ENCODE measurements at places on chromosomes 2 and 18.

DNA sequence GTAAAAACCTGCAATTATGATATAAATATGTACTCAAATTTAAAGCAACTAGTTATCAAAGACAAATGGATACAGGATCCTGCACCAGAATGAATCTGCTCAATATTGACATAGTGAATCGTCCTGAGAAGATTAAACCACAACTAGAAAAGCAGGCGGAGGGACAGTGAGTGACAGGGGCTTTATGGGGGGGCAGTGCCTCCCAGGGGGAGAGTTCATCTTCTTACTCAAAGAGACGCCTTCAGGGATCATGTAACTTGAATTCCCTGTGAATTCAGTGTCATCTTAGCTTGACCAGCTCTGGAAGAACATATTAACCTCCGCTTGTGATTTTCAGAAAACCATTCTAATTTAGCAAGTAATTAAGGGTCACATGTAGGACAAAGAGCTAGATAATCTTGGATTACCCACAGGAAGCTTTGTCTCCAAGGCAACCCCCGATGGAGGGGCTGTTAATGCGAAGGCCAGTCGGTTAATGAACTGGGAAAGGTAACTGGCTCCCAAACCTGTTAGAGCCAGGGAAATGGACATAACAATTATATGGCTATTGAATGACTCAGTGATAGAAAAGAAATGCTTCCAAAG is 17.4 kb upstream of the LMAN1 start:
- no peak for DNase-seq

GRCh38 chr18:76578571-76579300 is 83.7 kb upstream of the ZNF516 start:
- DNase-seq: no peak

GRCh38 chr2:98438190-98439133 is 6.2 kb upstream of the INPP4A start:
- DNase-seq: no peak

- DNase-seq: no peak
Measured at GRCh38 chr18:36537289-36537688, 239.8 kb downstream of the FHOD3 start.

- no peak for DNase-seq
Measured at GRCh38 chr2:70011335-70011734, 49.9 kb upstream of the ASPRV1 start.

GRCh38 chr2:170886386-170886785 is 42.7 kb upstream of the GORASP2 start:
- DNase-seq: no peak

DNA sequence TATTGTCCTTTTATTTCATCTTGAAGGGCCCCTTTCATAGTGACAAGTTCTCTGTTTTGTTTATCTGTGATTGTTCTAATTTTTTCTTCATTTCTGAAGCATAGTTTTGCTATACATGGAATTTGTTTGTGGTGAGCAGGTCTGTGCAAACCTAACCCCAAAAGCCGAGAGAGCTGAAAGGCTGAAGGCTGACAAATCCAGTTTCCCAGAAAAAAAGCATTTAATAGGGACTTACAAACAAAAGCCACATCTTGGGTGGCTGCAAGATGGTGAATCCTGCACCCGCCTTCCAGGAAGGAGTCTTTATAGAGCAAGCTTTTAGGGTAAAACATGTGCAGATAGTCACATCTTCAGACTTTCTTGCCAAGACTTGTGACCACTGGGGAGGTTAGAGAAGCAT is 473.4 kb upstream of the TRIB2 start:
- no peak for DNase-seq

DNA sequence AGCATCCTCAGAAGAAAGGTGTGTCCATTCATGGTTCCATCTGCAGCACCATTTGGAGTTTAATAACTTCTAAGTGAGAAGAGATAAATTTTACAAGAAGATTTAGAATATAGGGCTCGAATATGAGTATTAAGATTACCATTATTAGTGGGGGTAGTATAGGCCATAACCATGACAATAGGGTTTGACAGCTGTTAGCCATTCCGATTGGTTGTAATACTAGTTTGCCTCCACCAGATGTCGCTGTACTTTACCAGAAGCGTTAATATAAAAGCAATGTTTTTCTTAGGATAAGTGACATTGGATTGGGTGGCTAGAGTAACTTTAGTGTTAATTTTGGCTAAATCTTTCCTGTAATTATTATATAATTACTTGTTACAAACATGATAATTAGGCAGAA is 107.5 kb upstream of the SRD5A2 start:
- DNase-seq: no peak

GRCh38 chr2:67260343-67261277 is 136.5 kb upstream of the ETAA1 start:
- no peak for DNase-seq

- peak; percentile 1 for DNase-seq
Measured at GRCh38 chr2:28009732-28010131, 119.2 kb downstream of the BABAM2 start.

DNA sequence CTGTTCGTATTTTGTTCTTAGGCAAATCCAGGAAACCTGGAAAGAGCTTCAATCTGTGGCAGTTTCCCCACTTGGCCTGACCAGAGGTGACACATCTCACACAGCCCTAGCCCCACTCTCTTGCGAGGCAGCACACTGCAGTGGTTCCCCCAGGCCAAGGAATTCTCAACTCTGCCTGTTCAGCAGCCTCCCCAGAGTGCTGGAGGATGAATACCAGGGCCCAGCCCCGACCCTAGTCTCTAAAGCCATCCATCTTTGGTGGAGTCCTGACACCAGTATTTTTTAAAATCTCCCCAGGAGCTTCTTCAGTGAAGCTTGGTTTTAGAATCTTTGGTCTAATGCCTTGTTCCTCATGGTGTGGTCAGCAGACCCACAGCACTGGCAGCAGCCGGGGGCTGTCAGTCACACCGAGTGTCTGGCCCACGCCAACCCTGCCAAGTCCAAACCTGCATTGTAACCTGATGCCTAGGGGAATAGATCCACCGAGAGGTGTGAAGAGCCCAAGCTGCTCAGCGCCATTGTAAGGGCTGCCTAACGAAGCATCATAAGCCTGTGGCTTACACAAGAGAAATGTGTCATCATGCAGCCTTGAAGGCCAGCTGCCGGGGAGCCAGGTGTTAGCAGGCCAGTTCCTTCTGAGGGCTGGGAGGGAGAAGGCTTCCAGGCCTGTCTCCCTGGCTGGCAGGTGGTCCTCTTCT is 428.7 kb upstream of the ID2 start:
- DNase-seq: peak; percentile 89

DNA sequence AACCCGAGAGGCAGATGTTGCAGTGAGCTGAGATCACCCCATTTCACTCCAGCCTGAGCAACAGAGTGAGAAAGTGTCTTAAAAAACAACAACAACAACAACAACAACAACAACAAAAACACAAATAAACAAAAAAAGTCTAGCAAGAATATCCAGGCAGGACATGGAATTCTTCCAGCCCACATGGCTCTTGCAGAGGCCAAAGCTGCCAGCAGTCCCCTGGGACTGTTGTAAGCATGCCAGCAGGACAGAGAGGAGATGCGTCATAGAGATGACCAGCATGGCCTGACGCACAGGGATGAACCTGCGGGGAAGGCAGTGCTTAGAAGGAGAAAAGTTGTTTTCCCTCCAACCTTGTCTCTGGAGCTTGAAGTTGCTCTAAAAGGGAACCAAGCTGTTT is 182.3 kb upstream of the PGAP1 start:
- no peak for DNase-seq

DNA sequence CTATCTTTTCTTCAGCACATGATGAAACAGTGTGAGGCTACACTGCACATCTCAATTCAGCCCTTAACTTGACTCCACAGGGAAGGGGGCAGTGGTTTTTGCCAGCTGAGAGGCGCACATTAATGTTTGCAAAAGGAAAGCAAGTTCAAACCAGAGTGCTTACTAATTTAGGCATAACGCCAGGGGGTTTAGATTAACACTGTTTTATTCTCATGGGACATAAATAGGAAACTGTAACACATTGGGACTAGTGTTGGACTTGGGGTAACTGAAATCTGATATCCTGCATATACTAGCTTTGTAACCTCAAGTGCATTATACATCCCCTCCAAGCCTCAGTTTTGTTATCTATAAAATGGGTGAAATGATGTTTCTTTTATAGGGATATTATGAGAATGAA is 821.2 kb upstream of the ID2 start:
- peak; percentile 10 for DNase-seq

GRCh38 chr2:28327956-28328922 is 64.4 kb upstream of the FOSL2 start:
- DNase-seq: no peak

DNA sequence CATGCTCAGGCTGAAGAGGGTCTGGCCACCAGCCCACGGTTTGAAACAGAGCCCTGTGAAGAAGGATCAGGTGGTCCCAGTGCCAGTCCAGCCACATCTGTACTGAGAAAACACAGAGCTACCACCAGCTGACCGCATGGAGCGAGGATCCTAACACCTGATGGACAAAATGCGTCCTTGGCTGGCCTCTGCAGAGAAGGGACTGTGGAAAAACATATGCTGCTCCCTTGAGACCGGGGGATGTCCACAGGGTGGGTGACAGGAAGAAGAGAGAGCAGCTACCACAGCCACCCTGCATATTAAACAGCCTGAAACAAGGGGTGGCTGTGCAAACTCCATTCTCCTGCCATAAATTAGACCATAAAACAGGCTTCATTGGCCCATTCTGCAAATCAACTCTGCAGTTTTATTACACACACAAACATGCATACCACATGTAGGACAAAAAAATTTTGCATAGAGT is 137.2 kb downstream of the BCL2 start:
- no peak for DNase-seq

GRCh38 chr2:6914828-6915227 is 2.4 kb upstream of the RNF144A start:
- peak; percentile 11 for DNase-seq

DNA sequence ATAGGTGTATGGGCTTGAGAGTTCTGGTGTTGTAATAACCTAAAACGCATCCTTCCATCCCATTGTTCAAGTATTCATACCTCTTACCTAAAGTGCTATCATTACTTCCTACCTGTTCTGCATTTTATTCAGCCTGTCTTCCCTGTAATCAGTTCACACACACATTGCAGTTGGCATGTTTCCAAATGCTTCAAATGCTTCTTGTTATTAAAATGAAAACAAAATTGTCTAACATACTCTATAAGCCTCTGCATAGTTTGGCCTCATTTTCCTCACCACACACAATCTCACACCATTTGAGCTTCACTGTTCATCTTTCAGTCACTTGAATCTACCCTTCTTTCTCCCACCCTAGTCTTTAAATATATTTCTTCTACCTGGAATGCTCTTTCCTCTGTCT is 1178.2 kb upstream of the NRXN1 start:
- no peak for DNase-seq

DNA sequence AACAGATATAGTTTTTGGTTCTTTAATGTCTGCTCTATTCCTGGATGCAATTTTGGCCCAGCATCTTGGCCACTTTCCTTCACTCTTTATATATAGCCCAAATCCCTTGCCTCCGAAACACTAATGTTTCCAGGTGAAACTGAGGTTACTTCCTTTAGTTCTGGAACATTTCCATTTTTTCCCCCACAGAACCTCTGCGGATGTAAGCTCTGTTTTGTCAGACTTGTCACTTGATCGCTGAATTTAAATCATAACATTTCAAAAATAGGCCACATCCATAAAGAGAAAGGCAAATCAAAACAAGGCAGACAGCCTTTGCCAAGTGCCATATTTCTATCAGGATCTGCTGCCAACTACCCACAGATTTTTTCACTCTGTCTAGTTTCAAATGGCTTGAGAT is 115.1 kb downstream of the ANKRD44 start:
- no peak for DNase-seq

DNA sequence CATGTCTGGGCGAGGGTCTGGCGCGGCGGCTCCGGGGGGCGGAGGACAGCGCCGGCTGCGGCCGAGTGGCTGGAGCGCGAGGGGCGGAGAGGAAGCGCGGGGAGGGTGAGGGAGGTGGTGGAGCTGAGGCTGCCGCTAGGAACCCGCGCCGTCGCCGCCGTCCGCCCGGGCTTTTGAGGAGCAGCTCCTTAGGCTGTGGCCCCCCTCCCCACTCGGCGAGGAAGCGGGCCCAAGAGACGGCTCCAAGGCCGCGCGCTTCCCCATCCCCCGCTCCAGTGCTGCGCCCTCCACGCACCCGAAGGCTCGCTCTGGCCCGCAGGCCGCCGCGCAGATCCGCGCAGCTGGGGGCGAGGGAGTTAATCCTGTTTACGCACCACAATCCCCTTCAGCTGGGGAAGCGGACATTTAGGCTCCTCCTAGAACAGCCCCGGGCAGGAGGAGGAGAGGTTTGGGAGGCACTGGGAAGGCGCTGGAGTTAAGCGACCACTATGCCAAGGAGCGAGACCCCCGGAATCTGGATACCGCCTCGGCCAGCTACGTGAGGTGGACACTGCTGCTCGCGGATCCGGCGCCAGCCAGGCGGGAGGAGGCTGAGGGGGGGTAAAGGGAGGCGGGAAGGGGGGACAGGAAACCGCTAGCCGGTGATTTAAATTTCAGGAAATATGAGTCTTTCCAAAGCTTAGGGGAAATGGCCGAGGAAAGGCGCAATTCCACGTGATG is at the start of gene CNRIP1:
CNRIP1 (minus strand) TSS at position 552 of the 720 bp plus-strand sequence; CDS start at position 3, 549 bp downstream.
- peak; percentile 10 for DNase-seq
